ENCODE measurements at places on chromosomes 2 and 18. TPM values are rescaled to one million over a fixed set of nuclear protein-coding genes. Genes with fewer than 3 reads are reported as not detected.

Gene ELOA2
- not detected for total RNA-seq

Gene RUFY4
- 0.64 TPM for total RNA-seq

Gene C1QL2
- not detected for total RNA-seq

GRCh38 chr2:150938527-150938926 is 323.1 kb downstream of the RBM43 start:
- no peak overlapping the region for H3K4me3 ChIP-seq
- no peaks in the 10 kb centered on the region for H3K4me1 ChIP-seq
- no peak for DNase-seq
- no peak overlapping the region for H3K27ac ChIP-seq
- H3K27me3 ChIP-seq: no peaks in the 10 kb centered on the region

GRCh38 chr2:32960647-32961403 is 14.1 kb downstream of the LTBP1 start:
- peaks cover 12% of the 10 kb centered on the region for H3K27me3 ChIP-seq
- no peak for DNase-seq
- H3K4me3 ChIP-seq: no peak overlapping the region

DNA sequence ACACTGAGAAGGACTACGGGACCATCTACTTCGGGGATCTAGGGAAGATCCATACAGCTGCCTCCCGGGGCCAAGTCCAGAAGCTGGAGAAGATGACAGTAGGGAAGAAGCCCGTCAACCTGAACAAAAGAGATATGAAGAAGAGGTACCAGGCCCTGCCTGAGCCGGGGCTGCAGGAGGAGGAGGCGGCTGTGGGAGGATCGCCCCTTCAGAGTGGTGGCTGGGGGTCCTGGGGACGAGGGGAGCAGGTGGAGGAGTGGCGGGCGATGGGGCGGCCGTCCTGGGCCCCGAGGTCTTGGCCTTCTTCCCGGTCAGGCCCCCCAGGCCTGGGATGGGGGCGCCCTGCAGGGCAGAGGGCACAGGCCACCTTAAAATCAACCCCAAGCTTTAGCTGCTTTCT is 524 bp downstream of the ANKRD30B start:
- no peak overlapping the region for H3K27ac ChIP-seq
- H3K4me1 ChIP-seq: no peaks in the 10 kb centered on the region
- no peak overlapping the region for H3K4me3 ChIP-seq
- peaks cover 3% of the 10 kb centered on the region for H3K27me3 ChIP-seq

GRCh38 chr2:60552078-60552850 is 1.2 kb downstream of the BCL11A start:
- no peak for DNase-seq
- peak overlapping the region; percentile 42 for H3K4me3 ChIP-seq
- peaks cover 28% of the 10 kb centered on the region for H3K4me1 ChIP-seq
- peaks cover 74% of the 10 kb centered on the region for H3K27me3 ChIP-seq
- no peaks in the 10 kb centered on the region for H3K36me3 ChIP-seq
- H3K27ac ChIP-seq: peak overlapping the region; percentile 73

DNA sequence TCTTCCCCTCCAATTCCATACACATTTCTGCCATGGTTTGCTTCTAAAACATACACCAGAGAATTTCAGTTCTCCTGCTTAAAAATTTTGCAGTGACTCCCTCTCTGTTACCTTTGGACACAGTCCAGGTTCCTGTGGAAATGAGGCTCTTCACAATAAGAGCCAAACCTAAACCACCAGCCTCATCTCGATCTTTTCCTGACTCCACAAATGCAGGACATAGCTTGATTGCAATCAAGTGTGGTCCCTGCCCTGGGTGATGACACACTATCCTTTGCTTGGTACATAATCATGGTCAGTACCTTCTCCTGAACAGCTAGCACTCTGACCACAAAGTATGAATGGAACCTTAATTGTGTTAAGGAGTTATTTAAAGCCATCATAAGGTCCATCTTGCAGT is 134.9 kb upstream of the CHAC2 start:
- no peaks in the 10 kb centered on the region for H3K4me1 ChIP-seq
- H3K27ac ChIP-seq: no peak overlapping the region
- no peaks in the 10 kb centered on the region for H3K36me3 ChIP-seq
- H3K27me3 ChIP-seq: no peaks in the 10 kb centered on the region

DNA sequence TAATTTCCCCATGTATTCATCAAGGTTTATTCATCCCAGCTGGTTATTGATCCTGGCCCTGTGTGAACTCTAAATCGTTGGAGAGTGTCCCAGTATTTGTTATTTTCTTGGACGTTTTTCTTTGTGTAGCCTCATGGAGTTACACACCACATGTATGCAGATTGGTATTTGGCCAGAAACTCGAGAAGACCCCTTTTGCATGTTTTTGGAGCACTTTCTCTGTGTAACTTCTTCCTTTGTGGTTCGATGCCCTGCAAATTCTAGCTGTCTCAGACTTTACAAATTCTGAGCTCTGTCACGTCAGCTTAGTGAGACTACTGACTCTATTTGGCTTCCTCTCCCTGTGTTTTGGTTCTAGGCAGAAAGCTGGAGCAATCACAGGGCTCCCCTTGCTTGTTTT is 198.7 kb downstream of the MCFD2 start:
- H3K27me3 ChIP-seq: no peaks in the 10 kb centered on the region
- H3K27ac ChIP-seq: no peak overlapping the region
- no peak overlapping the region for H3K4me3 ChIP-seq

- H3K4me3 ChIP-seq: no peak overlapping the region
- no peaks in the 10 kb centered on the region for H3K36me3 ChIP-seq
- no peak overlapping the region for H3K27ac ChIP-seq
- no peak for DNase-seq
- no peaks in the 10 kb centered on the region for H3K4me1 ChIP-seq
- no peaks in the 10 kb centered on the region for H3K27me3 ChIP-seq
Measured at GRCh38 chr2:11701751-11702301, 31.8 kb upstream of the NTSR2 start.

DNA sequence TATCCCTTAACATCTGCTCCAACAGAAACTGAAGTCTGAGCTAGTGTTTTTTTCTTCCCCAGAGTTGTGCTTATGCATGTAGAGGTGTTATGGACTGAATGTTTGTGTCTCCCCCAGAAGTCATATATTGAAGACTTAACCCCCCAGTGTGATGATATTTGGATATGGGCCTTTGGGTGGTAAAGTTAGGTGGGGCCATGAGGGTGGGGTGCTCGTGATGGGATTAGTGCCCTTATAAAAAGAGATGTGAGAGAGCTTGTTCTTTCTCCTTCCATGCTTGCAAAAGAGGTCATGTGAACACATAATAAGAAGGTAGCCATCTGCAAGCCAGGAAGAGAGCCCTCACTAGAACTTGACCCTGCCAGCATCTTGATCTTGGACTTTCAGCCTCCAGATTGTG is 34.4 kb upstream of the APOB start:
- no peaks in the 10 kb centered on the region for H3K27me3 ChIP-seq
- no peak overlapping the region for H3K27ac ChIP-seq
- no peaks in the 10 kb centered on the region for H3K4me1 ChIP-seq
- no peak for DNase-seq
- H3K36me3 ChIP-seq: no peaks in the 10 kb centered on the region

GRCh38 chr18:13611601-13612195 is 114.7 kb downstream of the FAM210A start:
- H3K4me3 ChIP-seq: peak overlapping the region; percentile 80
- peaks cover 73% of the 10 kb centered on the region for H3K4me1 ChIP-seq
- H3K27ac ChIP-seq: peak overlapping the region; percentile 83
- H3K27me3 ChIP-seq: peaks cover 1% of the 10 kb centered on the region

DNA sequence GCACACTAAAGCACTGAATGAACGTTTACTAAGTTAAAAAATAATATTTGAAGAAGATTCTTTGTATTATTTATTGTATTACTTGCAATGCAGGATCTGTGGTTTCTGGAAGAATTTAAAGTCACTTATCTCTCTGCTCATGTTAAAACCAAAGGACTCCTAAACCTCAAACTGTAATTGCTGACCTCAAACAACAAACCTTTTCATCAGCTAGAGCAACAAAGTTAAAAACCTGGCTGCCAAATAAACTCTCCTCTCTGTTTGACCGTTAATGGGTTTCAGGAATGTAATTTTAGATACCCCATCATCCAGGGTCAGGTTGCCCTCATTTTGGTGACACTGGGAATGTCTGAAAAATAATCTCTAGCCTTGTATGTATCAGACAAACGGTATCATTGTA is 239.1 kb downstream of the TGIF1 start:
- no peaks in the 10 kb centered on the region for H3K36me3 ChIP-seq
- no peak for DNase-seq
- no peak overlapping the region for H3K27ac ChIP-seq
- no peak overlapping the region for H3K4me3 ChIP-seq
- no peaks in the 10 kb centered on the region for H3K4me1 ChIP-seq
